CD14-positive monocyte (primary cell): ENCODE measurements at places on chromosomes 4 and X. TPM values are rescaled to one million over a fixed set of nuclear protein-coding genes. Genes with fewer than 3 reads are reported as not detected.

The EPHA5 gene
- polyA plus RNA-seq, result not detected in 2 replicates

The MSMO1 gene
- polyA plus RNA-seq, result 6.0 TPM

The FGFBP2 gene
- polyA plus RNA-seq, result 0.79 TPM in 1 of 2 replicates, not detected in the other

The VEGFD gene
- not detected for polyA plus RNA-seq

The GATA1 gene
- polyA plus RNA-seq, result not detected

The ESX1 gene
- polyA plus RNA-seq, result not detected

The FGF5 gene
- polyA plus RNA-seq, result not detected

The ADH6 gene
- polyA plus RNA-seq, result not detected

The DTHD1 gene
- not detected in 2 replicates for polyA plus RNA-seq

DNA sequence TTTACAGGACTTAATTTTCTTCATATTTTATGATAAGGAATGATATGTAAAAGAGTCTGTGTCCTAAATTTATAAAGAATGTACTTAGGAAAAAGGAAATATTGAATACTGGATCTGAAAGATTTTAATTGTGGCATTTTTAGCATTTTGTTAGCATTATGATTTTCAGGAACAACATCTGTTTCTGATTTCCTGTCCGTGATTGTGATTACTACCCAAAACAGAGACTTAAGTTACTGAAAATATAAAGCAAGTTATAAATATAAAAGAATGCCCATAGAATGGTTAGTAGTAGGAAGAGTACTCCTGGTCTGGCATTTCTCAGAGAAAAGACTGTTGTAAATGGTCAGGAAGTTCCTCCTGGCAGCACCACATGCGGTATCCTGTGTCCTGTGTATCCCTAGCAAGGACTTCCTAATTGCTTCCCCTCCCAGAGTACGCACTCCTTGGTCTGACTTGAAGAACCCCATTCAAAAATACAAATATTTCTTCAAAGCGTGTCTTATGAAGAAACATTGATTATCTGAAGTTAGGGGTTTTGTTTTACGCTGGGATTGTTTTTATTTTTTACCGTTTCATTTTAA, 88.9 kb downstream of the RS1 start:
- no peak for DNase-seq

DNA sequence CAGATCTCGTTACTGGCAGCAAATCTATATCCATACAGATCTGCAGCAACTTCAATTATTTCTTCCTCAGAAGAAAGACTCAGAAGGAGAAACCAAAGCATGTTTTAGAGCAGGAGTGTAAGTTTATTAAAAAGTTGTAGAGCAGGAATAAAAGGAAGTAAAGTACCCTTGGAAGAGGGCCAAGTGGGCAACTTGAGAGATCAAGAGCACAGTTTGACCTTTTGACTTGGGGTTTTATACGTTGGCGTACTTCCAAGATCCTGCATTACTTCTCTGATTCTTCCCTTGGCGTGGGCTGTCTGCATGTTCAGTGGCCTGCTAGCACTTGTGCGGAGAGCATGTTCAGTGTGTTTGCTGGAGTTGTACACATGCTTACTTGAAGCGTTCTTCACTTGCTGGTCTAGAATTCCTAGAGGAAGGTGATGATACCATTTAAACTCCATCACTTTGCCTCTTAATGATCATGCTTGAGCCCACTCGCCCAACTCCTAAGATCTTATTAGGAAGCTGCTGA, 1114.7 kb upstream of the PABPC4L start:
- no peak for DNase-seq

- DNase-seq, result no peak
These were observed 408.8 kb upstream of the F9 start for GRCh38 chrX:139121616-139122286.

DNA sequence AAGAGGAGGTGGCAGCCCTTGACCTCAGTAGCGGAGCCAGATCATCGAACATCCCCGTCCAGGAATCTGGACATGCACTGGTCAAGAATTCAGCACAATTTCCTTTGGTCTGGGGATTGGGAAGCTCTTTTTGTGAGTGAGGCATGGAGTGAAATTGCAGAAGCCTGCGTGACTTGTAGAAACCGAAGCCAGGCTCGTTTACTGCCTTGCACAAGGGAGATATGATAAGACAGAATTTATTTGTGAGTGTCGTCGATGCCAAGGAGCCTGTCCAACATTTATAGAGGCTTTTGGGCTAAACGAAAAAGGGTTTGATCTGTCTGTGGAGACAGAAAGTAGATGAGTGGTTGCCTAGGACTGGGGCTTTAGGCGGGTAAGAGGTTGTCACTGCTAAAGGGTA, 50.6 kb downstream of the TBL1X start:
- DNase-seq, result no peak

- no peak for DNase-seq
These were observed 205.6 kb downstream of the AFAP1 start for GRCh38 chr4:7733801-7734650.

GRCh38 chr4:153933915-153934687, 145.2 kb upstream of the SFRP2 start:
- no peak for DNase-seq

DNA sequence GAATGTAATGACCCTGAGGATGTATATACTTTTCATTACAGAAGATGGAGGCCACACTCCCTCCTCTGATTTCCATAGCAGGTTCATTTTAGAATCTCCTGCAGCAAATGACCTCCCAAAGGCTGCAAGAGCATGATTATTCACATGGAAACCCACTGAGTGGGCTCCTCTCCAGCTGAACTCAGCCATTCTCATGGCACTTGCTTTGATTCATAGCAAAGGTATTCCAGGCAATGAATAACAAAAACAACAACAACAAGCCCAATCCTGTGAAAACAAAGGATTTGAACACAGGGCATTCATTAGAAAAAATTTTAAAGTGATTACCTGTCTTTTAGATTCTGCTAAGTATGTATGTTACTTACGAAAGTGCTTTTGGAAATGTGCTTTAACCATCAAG, 894.0 kb upstream of the FRG1 start:
- no peak for DNase-seq

- DNase-seq, result no peak
These were observed 27.7 kb upstream of the CEP135 start for GRCh38 chr4:55921093-55921492.

GRCh38 chr4:128810331-128810870, 901 bp downstream of the JADE1 start:
- DNase-seq, result no peak

GRCh38 chr4:112234952-112235609, 3.5 kb downstream of the AP1AR start:
- peak; percentile 58 for DNase-seq

- no peak for DNase-seq
These were observed 151.5 kb downstream of the PDLIM5 start for GRCh38 chr4:94603170-94603747.

DNA sequence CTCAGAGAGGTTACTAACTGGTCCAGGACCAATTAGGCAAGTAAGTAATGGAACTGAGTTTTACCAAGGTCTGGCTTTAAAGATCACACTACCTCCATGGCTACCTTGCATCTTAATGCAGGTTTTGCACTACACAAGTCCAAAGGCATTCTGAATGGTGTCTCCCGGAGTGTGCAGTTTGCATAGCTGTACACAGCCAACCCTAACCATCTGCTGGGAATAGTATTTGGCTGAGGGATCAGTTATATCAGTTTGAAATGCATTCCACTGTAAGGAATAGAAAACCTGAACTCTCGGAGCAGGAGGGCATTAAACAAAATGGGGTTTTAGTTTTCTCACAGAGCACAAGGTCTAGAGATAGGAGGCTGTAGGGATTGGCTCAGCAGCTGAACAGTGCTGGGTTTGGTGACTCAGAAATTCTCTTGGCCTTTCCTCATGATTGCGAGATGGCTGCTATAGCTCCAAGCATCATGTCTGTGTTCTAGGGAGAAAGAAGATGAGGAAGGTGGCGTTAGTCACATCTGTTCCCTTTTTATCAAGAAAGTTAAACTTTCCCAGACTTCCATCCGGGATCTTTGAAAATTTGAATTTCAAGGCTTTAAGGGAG, 177.1 kb downstream of the NHS start:
- no peak for DNase-seq

DNA sequence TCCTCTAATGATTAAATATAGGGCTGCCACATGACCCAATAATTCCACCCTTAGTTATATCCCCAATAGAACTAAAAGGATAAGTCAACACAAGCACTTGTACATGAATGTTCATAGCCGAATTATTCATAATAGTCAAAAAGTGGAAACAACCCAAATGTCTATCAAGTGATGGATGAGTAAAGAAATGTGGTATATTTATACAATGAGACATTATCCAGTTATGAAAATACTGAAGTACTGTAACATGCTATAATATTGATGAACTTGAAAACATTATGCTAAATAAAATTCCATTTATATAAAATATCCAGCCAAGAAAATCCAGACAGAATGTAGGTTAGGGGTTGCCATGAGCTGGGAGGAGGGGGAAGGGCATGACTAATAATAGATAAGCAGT, 436.7 kb upstream of the AADAT start:
- DNase-seq, result no peak

GRCh38 chr4:182019148-182019652, 224.0 kb upstream of the TENM3 start:
- DNase-seq, result no peak

DNA sequence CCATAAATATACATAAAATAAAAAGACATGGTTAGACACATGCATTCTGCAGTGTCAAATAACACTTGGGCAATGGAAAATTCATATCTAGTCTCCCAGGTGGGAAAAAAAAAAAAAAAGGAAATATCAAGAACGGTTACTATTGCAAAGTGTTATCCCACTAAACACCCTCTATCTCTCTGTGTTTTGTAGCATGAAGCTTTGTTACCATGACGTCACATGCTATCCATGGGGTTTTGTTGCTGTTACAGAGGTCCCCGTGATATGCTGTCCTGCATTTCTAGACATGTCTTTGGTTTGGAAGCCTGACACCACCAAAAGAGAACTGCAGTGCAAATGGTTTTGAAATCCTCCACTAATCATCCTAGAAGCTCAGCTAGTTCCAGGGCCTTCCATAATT, 50.7 kb upstream of the TLR3 start:
- DNase-seq, result no peak

DNA sequence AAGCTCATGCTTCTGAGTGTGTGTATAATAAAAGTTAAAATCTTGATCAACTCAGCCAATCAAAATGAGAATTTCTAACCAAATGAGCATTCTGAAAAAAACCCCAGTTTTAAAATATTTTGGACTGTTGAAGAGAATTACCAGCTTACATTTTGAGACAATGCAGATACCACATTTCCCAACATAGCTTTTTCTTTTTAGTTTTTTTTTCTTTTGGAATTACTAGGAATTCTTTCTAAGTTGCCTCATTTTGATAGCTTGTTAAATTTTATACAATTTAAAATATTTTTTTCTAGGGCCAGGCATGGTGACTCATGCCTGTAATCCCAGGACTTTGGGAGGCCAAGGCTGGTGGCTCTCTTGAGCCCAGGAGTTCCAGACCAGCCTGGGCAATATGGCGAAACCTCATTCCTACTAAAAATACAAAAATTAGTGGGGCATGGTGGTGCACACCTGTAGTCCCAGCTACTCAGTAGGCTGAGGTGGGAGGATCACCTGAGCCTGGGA, 2.2 kb downstream of the RP2 start:
- no peak for DNase-seq
